ENCODE measurements at places on chromosomes 16 and 17.

GRCh38 chr17:4440690-4441686 lies 7.2 kb downstream of the SPNS3 start:
- DNase-seq: no peak

DNA sequence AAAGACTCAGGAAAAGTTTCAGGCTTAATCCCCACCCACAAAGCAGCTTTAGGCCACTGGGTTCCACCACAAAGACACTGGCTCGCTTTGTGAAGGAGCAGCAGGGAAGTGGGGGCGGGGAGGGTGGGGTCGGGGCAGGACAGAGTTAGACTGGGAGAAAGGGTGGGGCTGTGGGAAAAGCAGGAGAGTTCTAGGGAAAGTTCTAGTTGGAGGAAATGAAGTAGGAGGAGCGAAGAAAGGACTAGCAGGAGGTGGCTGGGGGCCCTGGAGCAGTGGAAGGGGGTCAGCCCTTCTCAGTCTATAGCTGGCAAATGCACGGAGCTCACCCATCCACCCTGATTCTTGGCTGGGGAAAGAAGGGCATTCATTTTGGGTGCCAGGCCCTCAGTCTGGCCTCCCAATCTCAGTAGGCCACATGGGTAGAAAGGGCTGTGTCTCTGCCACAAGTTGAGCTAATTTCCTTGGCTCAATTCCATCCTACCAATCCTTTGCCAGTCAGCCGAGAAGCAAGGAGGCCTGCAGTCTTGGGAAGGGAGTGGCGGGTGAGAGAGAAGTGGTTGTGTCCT lies 4.6 kb downstream of the INPP5K start:
- no peak for DNase-seq

GRCh38 chr17:71902894-71903506 lies 217.8 kb upstream of the SOX9 start:
- no peak for DNase-seq

GRCh38 chr16:83797013-83797412 lies 10.8 kb upstream of the HSBP1 start:
- DNase-seq: no peak

DNA sequence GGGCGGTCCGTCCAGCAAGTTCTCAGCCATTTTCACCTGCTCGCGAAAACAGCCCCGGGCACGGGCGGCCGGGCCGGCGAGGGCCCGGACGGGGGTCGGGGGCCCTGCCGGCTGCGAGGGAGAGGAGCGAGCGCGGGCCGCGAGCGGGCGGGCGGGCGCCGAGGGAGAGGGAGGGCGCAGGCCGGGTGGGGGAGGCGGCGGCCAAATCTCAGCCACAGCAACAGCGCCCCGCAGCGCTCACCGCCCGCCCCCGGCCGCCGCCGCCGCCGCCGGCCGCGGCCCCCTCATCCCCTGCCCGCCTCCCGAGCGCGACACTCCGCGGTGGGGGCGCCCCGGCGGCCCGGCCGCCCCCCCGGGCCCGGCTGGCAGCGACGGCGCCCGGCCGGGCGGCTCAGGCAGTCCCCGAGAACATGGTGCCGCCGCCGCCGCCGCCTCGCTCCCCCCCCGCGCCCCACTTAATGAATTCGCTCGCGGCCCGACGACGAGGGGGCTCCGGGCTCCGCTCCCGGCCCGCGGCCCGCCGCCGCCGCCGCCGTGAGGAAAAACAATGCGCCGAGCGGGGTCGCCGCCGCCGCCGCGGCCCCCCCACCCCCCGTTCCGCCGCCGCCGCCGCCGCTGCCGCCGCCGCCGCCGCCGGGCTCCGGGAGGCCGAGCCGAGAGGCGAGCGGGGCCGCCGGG lies 487 bp downstream of the CREBBP start:
- peak; percentile 83 for DNase-seq

DNA sequence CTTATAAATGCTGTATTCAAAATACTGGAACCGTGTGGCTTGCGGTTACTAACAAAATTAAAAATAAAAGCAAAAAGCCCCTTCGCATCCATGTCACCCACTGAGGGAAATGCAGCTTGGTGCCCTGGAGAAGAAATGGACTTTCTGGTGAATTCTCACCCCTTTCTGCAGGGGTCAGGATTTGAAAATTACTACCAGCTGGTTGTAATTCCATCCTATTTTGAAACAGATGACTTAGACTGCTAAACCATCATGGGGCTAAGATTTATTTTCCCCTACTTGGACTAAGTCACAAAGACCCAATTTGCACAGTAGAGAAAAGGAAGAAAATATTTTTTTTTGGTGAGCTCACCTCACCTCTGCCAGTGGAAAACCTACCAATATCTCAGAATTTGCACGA lies 111.4 kb upstream of the MYOCD start:
- DNase-seq: no peak

- no peak for DNase-seq
These were observed 157.5 kb downstream of the ZNF423 start for GRCh38 chr16:49698453-49698815.

GRCh38 chr17:81580481-81580880 lies 28.3 kb upstream of the FAAP100 start:
- DNase-seq: no peak

DNA sequence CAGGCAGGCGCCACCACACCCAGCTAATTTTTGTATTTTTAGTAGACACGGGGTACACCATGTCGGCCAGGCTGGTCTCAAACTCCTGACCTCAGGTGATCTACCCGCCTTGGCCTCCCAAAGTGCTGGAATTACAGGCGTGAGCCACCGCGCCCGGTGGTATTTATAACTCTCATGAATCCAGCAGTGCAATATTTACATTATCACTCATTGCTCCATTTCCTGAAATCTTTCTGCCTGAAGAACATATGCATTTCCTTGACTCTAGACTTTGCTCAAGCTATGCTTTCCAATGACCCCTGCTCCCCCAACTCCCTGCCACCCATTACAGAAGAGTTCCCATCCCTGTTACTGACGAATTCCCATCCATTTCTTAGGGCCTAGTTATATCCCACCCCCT lies 19.7 kb upstream of the NDUFAB1 start:
- no peak for DNase-seq

DNA sequence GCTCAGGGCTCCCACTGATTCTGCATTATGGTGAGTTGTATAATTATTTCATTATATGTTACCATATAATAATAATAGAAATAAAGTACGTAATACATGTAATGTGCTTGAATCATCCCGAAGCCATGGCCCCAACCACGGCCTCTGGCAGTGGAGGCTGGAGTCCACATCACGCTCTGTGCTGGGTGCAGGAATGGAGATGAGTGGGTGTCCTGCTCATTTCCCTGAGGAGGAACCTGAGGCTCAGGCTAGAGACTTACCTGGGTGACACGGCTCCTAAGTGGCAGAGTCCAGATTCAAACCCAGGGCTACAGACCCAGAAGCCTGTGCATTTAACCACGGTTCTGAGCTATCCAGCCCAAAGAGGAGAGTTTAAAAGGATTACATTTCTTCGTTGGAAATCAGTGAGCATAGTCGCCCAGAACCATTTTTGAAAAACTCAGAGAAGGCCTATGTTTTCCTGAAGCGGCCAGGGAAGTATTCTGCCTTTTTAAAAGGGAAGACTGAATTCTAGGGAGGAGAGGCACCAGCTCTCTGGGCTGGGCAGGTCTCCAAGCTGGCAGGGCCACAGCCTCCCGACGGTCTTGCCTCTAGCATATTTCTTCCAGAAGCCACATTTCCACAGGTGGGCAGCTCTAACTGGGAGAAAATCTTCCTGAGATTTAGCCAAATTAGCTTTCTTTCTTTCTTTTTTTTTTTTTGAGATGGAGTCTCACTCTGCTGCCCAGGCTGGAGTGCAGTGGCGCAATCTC lies 6.7 kb downstream of the IL4R start:
- no peak for DNase-seq

DNA sequence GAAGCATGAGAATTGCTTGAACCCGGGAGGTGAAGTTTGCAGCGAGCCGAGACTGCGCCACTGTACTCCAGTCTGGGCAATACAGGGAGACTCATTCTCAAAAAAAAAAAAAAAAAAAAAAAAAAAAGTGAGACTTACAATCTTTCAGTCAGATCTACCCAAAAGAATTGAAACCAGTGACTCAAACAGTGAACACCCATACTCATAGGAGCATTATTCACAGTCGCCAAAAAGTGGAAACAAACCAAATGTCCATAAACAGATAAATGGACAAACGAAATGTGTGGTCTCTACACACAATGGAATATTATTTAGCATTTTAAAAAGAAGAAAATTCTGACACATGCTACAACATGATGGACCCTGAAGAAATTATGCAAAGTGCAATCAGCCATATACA lies 9.1 kb upstream of the SCNN1B start:
- no peak for DNase-seq
